ENCODE measurements at places on chromosomes 11 and 22.

GRCh38 chr11:92830377-92831155 is 138.9 kb upstream of the MTNR1B start:
- DNase-seq: no peak

DNA sequence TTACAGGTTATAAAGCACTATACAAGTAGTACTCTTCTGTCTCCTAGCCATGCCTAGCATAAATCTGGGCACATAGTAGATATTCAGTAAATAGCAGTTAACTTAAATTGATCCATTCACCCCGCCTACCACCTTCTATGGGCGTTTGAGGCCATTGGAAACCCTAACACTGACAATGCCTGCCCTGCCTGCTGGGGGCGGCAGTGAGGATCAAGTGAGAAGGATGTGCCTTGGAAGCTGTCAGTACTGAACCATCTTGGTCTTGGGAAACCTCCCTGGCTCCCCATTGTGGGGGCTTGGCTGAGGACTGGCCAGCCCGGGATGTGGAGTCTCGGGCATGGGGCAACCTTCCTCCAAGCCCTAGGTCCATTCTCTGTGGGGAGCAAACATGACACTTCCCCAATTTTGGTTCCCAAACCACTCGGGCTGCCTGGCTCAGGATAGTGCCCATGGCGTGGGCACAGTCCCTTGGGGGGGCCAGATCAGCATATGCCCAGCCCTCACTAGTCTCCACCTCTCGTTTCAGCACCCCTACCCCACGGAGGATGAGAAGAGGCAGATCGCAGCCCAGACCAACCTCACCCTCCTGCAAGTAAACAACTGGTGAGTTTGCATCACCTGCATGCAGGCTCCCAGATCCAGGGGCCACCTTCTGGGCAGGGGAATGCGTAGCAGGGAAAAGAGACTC is 67.4 kb downstream of the FEZ1 start:
- no peak for DNase-seq

- DNase-seq: no peak
Observed at GRCh38 chr11:67680696-67681470, 6.5 kb upstream of the ALDH3B2 start.

DNA sequence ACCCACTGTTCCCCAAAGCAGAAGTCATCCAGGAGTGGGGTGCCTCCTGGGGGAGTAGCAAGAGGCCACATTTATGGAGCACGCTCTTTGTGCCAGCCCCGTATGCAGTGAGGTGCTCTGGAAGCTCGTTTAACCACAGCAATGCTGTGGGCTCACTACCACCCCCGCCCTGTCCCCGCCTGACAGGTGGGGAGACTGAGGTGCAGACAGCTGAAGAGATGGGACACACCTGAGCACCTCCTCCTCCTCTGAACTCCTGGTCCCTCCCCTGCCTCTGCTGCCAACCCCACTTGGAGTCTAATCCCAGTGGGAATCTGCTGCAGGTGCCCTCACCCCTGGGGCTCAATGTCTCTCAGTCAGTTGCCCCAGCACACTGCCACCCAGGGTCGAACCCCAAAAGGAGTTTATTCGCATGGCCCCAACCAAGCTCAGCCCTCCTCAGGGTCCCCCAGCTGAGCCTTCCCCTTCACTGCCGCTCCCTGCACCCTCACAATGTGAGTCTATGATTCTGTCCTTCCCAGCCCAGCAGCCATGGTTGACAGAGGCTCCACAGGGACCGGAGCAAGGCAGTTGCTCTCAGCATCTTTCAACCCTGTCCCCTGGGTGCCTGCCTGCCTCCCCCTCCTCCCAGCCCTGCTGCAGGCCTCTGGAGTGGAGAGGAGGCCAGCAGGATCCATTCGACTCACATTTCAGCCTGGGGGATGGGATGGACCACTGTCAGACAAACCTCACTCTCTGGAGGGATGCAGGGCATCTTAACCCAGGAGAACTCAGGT is 13.3 kb upstream of the BCR start:
- no peak for DNase-seq

DNA sequence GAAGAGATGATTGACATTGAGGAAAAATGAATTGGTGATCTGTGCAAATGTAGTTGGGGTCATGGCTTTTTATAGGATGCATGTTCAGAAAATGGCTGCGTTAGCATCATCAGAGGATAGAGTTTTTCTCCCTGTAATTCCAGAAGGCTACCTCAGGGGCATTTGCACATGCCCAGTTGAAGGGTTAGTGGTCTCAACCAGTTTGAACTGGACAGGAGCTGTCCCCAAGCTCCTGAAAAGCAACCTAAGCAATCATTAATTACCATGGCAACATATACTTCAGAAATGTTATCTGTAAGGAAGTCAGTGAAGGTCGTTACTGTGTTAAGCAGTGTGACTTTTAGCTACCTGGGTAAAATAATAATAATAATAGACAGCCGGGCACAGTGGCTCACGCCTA is 29.3 kb downstream of the TUG1 start:
- no peak for DNase-seq

GRCh38 chr11:75280770-75281468 is 40.3 kb downstream of the TPBGL start:
- no peak for DNase-seq

- no peak for DNase-seq
Observed at GRCh38 chr22:47996446-47996857, 1234.0 kb downstream of the TBC1D22A start.

DNA sequence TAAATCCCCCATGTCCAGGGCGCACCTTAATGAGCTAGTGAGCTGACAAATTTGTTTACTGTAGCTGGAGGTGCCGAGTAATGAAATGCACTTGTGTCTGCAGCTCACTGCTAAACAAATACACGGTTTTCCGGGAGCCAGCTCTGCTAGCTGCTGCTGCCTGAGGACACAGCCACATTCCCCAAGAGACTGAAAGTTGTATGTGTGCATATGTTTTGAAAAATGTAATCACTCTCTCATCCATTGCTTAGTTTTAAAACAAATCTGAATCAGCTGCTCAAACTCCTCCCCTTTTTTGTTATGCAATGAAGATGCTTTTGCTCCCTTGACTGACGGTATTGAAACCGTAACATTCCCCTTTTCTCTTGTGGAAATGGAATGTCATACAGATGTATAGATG is 62.4 kb upstream of the NNMT start:
- no peak for DNase-seq

- no peak for DNase-seq
Observed at GRCh38 chr11:121577106-121577848, 124.5 kb upstream of the SORL1-AS1 start.

- no peak for DNase-seq
Observed at GRCh38 chr22:21829523-21829922, 37.9 kb downstream of the MAPK1 start.

DNA sequence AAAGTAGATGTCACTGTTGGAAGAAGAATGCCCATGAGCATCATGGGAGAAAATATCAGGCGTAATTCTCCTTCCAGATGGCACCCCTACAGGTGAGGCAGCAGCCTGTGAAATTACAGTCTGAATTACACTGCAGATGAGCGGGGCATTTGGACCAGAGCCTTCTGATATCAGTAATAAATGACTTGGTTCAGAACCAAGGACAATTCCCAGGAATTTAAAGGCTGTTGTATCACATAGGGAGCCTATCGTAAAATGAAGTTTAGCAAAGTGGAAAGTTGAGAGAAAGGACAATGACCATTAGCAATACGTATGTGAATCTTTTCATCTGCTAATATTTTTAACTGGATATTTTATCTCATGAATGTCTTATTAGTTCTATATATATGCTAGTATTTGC is 61.3 kb downstream of the PRMT3 start:
- no peak for DNase-seq

- no peak for DNase-seq
Observed at GRCh38 chr22:31609716-31610115, 52.3 kb downstream of the PISD start.

DNA sequence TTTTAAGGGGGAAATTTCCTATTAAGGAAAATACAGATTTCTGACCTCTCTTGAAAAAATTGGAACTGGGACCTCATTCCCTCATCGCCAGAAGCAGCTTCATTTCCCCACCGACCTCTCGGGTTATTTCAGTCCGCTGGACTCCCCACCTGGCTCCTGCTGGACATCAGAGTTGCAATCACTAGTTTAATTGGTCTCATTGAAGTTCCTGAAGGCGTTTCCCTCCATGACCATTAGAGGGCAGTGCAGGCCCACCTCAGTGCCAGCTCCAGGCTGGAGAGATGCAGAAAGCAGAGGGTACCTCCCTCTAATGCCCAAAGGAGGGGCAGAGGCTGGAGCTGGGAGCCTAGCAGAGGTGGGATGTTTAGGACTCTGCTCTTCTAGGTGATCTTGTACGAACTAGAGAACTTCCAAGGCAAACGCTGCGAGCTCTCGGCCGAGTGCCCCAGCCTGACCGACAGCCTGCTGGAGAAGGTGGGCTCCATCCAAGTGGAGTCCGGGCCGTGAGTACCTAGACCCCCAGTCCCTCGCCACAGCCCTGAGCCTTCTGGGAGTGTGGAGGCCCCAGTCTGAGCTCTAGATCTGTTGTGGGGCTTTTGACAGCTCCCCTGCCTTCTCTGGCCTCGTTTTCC is 2.7 kb downstream of the CRYBB3 start:
- peak; percentile 45 for DNase-seq

GRCh38 chr11:14444441-14445189 is 55.0 kb downstream of the COPB1 start:
- no peak for DNase-seq

DNA sequence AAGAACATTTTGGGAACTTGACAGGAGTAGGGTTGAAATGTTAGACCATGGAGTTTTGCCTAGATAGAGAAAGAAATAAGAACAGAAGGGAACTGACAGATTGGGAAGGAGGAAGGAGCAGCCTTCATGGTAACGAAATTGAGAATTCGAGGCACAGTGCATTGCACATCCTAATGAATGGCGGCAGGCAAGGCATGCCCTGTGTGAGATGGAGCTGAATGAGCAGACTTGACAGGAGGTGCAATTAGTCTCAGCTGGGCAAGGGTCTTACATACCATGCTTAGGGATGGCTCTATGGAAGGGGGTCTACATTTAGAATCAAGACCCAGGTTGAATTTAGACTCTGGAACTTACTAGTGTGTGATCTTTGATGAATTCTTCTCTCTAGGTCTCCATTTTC is 25.0 kb upstream of the NTM start:
- DNase-seq: no peak

DNA sequence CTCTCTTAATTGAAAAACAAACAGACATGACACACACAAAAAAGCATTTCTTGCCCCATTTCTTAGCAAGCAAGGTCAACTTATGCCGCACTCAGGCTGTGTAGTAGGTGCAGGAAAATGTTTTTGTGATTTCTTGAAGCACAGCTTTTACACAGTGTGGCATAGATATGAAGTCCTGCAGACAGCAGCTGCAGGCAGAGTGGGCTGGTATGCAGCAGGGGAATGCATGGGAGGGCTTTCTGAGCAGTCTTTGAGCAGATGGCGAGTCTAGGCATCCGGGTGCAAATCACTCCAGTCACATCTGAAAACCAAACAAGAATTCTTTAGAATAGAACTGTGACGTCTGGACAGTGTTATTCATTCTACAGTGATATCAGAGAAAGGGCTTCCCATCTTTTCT is 87.5 kb downstream of the BLID start:
- DNase-seq: no peak

DNA sequence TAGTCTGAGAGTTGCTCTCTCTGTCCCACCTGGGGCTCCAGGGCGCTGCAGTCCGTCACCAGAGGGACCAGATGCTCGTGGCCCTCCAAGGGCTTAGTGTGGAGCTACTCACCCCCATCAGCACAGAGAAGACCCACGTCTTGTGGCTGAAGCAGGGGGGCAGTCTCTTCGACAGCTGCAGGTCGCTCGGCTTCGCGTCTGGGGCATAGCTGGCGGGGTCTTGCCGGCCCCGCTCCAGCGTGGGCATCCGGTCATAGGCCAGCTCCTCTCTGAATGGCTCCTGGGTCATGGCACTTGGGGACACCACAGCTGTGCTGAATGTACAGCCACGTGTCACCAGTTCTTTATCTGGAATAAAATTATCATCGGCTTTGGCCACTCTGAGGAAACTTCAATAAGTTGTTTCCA is 608 bp downstream of the MLC1 start:
- DNase-seq: no peak

GRCh38 chr11:78350646-78351165 is 66.9 kb downstream of the GAB2 start:
- DNase-seq: no peak

- no peak for DNase-seq
Observed at GRCh38 chr11:122775675-122776271, 62.5 kb upstream of the CRTAM start.

- DNase-seq: no peak
Observed at GRCh38 chr11:57649826-57650738, at the start of gene YPEL4. YPEL4 (minus strand) TSS chr11:57649912; CDS start chr11:57647107, 2,805 bp downstream.

- no peak for DNase-seq
Observed at GRCh38 chr11:121895919-121896318, 220.1 kb downstream of the BLID start.

- DNase-seq: no peak
Observed at GRCh38 chr11:94675239-94675638, 92.9 kb upstream of the AMOTL1 start.

- no peak for DNase-seq
Observed at GRCh38 chr11:36247493-36247892, 41.7 kb downstream of the COMMD9 start.

- no peak for DNase-seq
Observed at GRCh38 chr11:75919525-75919924, 104.5 kb downstream of the UVRAG start.

DNA sequence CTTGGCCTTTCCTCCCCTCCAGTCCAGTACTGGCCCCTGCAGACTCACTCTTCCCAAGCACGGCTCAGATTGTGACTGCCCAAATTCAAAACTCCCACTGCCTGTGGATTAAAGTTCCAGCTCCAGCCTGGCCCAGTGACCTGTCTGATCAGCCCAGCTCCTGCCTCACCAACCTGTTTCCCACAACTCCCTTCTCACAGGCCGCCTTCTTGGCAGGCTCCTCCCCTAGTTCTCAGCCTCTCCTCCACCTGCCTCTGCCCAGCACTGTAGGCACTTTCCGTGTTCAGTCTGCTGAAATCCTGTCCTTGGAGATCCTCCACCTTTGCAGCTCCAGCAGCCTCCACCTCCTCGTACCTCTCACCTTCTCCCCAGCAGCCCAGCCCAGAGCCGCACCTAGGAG is 68.6 kb downstream of the MICAL2 start:
- DNase-seq: no peak

DNA sequence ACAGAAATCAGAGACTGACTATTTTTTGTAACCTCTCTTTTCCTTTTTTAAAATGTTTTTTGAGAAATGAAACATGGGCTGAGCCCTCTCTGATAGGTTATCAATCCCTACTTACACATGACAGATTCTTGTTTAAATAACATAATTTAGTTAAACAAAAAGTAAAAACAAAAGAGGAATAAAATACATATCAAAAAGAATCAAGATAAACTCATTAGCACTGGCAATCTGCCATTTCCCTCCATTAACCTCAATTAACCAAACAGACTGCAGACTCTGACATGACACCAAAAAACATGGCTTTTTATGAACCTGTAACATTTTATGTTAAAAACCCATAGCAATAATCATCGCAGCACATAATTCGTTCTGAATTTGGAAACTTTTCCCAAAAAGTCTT is 284.4 kb upstream of the MTNR1B start:
- no peak for DNase-seq

DNA sequence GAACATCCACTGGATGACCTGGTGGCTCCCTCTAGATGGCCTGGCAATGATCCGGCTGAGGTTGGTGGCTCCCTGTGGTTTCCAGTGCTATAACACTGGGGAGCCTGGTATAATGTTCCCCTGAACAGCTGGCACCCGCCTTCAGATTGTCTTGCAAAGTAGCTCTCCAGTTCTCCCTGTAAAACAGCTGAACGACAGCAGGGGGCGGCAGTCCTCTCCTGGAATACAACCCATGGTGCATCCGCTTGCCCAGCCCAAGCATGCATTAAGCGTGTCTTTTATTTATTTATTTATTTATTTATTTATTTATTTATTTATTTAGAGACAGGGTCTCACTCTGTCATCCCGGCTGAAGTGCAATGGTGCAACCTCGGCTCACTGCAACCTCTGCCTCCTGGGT is 258.9 kb downstream of the BUD13 start:
- DNase-seq: no peak

Data from Panc1 (cell line).